ENCODE measurements at places on chromosomes 4 and X.
A peak's percentile ranks its signal among the peaks of the same experiment; 100 is the strongest.

DNA sequence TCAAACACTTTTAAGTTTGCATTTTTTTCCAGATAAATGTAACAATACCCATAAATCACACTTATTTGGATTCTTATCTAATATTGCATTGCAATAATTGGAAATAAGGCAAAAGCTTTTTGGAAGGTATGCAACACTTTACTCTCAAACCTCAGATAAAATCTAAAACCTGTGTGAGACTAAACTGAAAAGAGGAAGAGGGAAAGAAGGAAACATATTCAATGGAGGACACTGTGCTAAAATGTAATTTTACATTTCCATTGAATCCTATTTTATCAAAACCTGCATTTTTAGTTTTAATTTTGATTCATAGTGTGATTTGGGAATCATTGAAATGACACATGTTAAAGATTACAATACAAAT is 99.4 kb downstream of the HPGD start:
- no peak for DNase-seq

- peak; percentile 62 for DNase-seq
Measured at GRCh38 chrX:65697915-65698796, 30.7 kb downstream of the MSN start.

DNA sequence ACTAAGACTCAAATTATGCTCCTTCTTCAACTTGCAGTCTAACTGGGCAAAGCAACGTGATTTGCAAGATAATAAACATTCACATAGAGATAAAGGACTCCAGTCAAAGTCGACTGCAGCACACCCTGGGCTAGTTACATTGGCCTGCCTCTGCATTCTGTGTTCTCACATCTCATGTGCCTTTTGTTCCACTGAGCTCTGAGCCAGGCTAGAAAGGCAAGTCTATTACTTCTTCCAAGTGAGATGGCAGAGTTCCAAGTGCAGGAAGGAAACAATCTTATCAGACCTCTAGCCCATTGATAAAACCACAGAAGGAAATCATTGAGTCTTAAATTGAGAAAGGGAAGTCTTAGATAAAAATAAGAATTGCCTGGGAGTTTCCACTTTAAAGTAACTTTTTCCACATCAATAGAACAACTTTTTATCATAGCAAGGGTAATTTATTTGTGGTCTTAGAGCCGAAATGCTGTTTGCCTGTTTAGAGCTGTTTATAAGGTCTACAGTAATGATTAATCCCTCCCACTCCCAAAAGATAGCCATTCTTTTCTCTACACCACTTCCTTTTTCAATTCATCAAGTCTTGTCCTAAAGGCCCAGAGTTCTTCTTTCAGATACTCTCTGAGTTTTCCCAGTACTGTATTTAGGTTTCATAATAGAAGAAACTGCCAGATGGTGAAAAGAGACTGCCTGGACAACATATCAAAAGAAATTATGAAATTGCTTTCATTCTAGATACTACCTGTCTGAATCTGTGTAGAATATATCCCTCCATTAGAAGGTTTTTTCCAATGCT is 200.2 kb downstream of the GUCY2F start:
- DNase-seq = no peak

DNA sequence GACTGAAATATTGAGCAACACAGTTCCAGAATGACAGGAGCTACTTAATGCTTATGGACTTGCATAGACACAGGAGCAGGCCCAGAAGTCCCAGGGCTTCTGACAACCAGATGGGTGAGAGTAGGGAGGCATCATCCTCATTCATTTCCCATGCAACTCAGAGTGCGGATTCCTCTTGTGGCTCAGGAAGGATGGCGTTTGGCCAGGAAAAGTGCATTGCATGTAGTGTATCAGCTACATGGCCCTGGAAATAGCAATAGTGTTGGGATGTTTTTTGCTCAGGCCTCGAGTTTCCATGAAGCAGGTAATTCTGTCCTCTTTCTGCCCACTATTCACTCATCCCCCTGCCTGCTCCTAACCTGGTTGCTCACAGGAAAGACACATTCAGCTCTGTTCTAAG is 136.6 kb downstream of the PDGFRA start:
- DNase-seq = no peak

DNA sequence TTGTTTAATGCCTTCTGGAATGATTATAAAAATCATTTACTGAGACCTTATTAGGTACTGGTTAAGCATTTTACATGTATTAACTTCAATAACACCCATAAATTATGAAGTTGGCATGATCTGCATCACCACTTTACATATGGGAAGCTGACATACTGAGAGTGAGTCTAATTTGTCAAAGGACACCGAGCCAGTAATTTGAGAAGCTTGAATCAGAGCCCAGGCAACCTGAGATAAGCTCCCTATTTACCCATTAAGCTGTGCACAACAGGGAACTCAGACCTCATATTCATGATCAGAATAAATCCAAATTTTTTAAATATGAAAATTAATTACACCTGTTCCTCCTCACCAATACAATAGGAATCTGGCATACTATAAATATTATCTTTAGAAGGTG is 247.9 kb upstream of the EPHA5 start:
- DNase-seq = no peak

DNA sequence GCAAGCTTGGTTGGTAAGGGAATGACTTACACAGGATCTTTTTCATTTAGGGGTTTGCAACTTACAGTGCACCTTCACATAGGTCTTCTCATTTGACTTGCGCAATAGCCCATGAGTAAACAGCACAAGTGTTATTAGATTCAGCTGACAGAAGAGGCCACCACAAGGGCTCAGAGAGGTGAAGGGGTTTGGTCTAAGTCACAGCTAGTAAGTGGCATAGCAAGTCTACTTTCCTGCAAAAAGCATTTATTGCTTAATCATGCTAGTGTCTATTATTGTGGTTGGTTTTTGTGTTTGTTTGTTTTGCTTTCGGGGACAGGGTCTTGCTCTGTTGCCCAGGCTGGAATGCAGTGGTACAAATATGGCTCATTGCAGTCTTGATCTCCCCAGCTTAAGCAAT is 83.3 kb downstream of the SPRY1 start:
- no peak for DNase-seq

DNA sequence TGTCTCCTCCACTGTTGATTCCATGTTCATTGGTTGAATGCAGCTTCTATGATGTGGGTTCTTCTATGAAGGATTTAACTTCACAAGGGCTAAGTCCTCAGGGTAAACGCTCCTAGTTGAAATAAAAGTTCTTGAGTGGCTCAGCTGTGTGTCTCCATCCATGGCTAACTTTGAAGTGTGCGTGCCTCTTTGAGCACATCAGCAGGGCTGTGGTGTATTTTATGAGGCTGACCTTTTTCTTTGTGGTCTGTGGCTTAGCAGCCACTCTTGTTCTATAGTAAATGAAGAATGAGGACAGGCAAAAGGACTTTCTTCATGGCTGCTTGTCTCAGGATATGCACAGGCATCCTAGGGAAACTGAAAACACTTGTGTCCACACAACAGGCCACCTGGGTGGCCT is 88.5 kb downstream of the KIT start:
- DNase-seq = no peak

GRCh38 chr4:81652069-81652478 is 180.4 kb upstream of the RASGEF1B start:
- no peak for DNase-seq

- DNase-seq = no peak
Measured at GRCh38 chrX:10709276-10709675, 88.9 kb upstream of the MID1 start.

DNA sequence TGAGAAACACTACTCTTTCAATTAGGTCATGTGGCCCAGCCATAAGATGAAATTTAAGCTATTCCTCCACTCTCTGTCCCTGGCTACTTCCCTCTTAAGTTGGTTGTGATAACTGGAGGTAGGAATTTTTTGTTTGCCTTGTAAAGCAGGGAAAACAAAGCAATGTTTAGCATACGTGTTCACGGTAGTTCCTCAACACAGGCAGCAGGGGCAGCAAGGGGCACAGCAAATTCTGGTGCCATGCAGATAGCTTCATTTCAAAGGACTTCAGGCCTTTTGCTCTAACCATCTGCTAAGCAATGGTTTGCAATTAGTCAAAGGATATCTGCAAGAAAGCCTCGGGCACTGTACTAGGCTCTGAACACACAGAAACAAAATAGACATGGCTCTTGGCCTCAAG is 330.2 kb downstream of the ZIC3 start:
- no peak for DNase-seq

- no peak for DNase-seq
Measured at GRCh38 chr4:162683659-162684370, 482.9 kb downstream of the NAF1 start.

Measured in stimulated activated CD8-positive, alpha-beta memory T cell treated with anti-CD3 and anti-CD28 coated beads, Interleukin-7, amount 100 ng/mL, for 48 hours (primary cell).